Retina (tissue), 1 donor: ENCODE measurements at places on chromosomes 1 and 21.

DNA sequence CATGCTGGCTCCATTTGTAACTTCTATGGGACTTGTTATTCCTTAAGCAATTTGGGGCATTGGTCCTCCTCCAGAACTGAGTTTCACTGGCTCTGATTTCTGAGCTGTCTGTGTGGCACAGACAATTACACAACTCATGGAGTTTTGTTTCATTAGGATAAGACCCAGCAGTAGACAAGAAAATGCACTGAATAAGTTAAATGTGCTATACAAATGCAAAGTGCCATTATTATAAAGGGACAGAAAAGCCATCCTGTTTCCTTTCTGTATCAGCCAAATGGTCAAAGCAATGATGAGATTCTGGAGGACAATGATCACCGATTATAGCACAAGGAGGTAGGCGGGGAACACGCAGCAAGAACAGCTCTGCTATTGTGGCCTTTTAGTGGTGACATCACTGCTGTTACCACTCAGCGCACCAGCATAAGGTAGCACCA is 81.9 kb downstream of the CNIH3 start:
- no peak for DNase-seq

DNA sequence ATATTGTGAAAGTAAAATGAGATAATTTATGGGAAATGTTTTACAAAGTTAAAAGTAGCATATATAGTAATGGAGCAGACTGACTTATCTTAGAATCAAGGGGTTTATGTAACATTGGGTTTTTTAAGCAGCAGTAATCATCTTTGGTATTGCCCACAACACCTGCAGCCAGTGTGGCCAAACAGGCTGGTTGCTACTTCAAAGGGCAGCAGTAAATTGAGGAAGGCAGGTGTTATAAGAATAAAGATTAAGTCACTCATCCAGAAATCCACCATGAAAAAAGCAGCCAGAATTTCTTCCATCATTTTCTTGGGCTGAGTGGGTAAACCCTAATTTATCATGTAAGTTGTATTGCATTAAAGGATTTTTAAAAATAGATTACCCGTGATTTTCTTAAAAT is 16.7 kb downstream of the DYNLT5 start:
- no peak for DNase-seq

DNA sequence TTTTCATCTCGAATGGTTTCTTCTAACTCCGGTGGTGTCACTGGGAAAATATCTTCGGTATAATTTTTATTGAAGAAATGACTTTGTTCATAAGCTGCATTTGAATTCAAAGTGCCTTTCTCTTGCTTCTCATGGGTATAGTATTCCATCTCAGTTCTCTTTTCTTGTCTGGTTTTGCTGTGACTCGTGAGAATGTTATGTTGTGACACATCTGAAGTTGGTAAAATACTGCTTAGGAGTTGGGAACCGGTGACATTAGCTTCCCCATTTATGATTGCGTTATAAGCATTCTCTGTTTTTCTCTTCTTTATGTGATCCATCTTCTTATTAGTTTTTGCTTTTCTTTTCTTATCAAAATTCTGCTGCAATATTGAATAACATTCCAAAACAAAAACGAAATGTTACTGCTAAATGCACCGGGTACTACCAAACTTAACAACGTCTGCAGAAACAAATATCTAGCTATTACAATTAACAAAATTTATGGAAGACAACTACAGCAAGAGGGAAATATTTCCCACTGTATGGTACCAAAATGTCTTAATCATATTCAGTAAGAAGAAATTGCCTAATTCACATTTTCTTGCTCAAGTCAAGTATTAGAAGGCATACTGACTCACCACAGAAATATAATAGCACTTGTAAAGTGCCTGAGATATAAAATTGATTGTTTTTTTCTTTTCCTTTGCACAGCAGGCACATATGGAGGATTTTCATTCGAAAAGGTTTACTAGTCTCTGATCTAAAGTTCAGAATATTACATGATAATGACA is 15.5 kb downstream of the LRIF1 start:
- no peak for DNase-seq

- DNase-seq: no peak
Measured at GRCh38 chr1:179237222-179237621, 7.7 kb upstream of the ABL2 start.

- no peak for DNase-seq
Measured at GRCh38 chr1:210446479-210446878, 117.8 kb downstream of the HHAT start.
